ENCODE measurements at places on chromosomes 12 and 14.

DNA sequence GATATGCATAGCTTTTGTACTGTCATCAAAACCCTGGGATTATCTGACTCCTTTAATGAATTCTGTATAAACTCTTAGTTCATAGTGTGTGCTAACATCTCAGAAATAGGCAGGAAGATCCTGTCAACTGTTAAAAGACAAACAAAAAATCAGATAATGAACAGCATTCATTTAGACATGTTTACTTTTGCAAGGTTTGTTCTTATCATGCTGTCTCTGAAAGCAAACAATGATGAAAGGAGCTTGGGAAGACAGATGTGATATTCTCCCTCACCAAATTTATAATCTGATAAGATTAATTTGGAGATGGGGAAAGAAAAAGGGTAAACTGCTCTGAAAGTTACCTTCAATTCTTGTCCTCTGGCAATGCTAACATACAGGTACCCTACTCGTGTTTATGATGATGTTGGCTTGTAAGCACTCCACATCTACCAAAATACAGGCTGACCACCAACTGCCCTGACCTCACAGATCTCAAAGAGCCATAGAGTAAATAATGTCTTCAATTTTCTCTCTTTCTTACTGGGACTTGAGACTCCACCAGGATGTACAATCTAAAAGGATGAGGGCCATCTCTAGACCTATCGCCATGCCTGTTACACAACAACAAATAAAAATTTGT, 233.8 kb downstream of the SSPN start:
- no peak for DNase-seq

DNA sequence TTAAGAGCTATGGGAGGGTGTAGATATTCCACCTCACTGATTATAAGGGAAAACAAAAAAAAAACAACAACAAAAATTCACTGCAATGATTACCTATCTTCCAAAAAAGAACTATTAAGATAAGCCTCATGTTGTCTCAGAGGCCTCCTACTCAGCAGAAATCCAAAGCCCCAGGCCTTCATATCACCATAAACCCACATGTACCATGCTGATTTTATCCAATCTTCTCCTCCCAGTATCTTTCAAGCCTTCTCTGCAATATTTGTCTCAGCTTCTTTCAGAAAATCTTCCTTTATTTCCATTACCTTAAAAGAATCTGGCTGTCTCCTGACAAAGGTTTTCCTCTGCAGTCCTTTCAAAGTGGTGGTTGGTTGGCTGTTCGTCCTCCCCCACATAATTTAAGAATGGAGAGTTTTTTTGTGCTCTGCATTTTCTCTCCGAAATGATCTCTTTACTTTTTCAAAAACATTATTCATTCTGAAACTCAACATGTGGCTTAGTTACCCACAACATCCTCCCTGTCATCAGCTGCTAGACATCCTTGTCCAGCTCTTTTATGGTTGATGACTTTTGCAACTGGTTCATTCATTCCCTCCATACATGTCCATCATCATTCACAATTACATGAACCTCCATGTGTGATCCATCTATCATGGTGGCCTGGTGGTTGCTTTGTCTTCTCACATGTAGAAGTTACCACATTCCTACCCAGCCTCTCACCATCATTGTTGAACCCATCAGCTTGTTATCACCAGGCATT, 2.9 kb upstream of the EPYC start:
- DNase-seq, result no peak

DNA sequence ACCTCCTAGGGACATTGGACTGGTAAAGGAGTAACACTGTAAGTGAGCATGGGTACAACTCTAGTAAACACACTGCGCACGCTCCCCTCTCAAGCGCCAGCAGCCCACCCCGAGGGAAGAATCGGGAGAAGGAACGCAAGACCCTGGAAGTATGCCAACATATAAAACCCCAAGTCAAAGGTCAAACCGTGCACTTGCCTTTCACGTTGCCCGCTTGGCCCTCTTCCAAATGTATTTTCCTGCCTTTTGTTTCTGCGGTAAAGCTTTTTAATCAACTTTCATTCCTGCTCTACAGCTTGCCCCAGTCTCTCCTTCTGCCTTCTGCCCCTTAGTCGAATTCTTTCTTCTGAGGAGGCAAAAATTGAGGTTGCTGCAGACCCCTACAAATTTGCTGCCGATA, 17.6 kb upstream of the CHST11 start:
- no peak for DNase-seq

DNA sequence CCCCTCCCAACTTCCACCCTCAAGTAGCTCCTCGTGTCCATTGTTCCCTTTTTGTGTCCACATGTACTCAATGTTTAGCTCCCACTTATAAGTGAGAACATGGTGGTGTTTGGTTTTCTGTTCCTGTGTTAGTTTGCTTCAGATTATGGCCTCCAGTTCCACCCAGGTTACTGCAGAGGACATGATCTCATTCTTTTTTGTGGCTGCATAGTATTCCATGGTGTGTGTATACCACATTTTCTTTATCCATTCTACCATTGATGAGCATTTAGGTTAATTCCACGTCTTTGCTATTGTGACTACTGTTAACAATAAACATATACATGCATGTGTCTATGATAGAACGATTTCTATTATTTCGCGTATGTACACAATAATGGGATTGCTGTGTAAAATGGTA, 362.6 kb downstream of the TMTC2 start:
- no peak for DNase-seq

- DNase-seq, result peak; percentile 91
Observed at GRCh38 chr12:95721320-95721719, 69.2 kb downstream of the NTN4 start.

- no peak for DNase-seq
Observed at GRCh38 chr14:78983126-78983525, 813.0 kb downstream of the NRXN3 start.

DNA sequence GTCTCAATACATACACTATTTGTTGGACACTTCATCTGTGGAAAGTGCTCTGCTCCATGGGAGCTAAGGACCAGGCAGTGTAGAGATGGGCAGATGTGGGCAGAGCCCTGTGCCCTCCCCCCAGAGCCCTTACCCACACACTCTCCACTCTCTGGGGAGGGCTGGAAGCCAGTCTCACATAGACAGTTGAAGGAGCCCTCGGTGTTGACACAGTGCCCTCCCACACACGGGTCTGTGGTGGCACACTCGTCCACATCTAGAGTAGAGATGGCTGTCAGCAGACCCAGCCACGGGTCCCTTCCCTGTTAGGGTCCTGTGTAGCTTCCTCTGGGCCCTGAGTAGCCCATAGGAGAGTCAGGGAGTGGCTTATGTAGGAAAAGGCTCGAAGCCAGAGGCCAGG, 14.3 kb downstream of the ISCA2 start:
- DNase-seq, result no peak

GRCh38 chr14:79057333-79057732, 887.2 kb downstream of the NRXN3 start:
- no peak for DNase-seq

DNA sequence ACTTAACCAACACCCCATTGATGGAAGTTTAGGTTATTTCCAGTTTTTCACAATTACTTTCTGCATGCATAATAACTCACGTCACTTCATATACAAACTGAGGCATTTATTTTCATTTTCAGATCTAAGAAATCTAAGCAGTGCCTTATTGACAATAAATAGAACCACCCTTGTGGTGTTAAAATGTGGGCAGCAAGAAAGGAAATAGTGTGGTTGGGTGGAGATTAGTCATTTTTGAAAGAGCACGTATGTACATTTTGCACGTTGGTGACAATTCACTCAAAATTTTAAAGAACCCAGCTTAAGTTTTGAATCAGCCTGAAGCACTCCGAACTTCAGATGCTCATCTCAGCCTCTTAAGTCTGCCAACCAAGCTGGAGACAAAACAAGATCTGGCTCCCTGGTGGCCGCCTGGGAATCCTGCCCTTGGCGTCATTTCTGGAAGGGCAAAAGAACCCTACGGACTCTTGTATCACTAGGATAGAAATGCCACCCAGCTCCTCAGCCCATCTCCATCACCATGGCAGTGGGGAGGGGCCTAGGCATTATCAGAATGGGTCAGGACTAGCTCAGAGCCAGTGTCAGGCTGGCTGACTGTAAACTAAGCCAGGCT, 89.5 kb upstream of the BCL2L14 start:
- DNase-seq, result peak; percentile 30

DNA sequence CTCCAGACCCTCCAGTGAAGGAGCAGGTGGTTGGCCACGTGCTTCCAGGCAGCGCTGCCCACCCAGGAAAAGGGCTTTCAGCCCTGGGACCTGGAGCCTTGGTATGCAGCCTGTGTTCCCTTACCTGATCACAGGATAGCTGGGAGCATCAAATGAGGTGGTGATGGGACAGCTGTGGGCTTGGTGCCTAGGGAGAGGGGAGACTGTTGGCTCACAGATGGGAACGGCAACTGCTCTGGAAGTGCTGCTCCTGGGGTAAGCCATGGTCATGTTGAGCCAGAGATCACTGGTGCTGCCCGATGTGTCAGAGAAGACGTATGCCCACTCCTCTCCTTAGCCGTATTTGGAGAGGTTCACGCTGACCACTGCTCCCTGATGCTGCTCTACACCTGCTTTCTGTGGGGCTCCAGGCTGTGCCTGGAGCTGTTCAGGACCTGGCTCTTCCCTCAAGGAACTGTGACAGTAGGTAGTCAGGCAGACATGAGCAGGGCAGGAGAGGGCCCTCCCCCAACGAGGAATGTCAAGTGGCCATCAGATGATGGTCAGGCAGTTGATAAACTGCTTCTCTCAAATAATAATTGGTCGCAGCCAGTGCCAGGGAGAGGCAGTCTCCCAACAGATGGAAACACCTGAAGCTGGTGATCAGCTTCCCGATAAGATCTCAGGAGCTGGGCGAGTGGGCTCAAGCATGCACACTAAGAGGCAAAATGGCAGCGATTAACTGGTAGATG, 2.8 kb upstream of the CYP46A1 start:
- no peak for DNase-seq

DNA sequence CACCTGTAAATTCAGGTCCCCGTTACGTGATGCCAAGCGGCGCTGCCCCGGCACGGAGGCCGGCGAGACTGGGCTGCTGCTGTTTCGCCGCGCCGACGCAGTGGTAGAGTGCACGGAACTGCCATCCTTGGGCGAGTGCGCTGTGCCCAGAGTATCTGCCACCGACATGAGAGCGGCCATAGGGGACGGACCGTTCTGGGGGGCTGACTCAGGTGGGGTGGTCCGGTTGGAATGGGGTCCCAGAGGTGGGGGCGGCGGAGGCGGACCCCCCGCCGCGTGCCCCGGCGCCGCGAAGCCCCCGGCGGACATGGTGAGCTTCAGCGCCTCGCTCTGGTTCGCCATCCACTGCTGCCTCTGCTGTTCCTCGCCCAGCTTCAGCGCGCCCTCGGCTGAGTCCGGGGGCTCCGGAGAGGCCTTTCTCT, 2.8 kb downstream of the IRF2BPL start:
- no peak for DNase-seq

All from bronchial epithelial cell (primary cell).